ENCODE measurements at places on chromosomes 6 and 20. TPM values are rescaled to one million over a fixed set of nuclear protein-coding genes. Genes with fewer than 3 reads are reported as not detected.

GRCh38 chr6:24599179-24599578 lies 46.8 kb downstream of the KIAA0319 start:
- no peak for DNase-seq

GRCh38 chr6:145036236-145036635 lies 699.1 kb downstream of the EPM2A start:
- no peak for DNase-seq

- DNase-seq: no peak
These were observed 236.7 kb downstream of the SOD2 start for GRCh38 chr6:159456349-159456748.

GRCh38 chr6:47358440-47359225 lies 48.9 kb upstream of the TNFRSF21 start:
- DNase-seq: no peak

DNA sequence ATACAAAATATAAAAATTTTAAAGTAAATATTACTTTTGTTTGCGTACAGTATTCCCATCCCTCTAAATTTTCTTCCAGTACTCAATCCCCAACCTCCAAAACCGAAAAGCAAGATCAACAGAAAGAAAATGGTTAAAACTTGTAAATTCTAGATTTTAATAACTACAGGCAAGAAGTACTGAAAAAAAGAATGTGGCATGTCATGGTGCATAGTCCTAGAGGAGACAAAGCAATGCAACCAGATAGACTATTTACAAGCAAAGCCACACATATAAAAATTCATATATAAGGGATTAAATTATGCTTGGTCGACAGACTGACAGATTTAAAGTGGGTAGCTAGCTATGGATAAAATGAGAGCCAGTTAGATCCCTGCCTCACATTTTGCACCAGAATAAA lies 56.5 kb upstream of the HFE start:
- DNase-seq: no peak

DNA sequence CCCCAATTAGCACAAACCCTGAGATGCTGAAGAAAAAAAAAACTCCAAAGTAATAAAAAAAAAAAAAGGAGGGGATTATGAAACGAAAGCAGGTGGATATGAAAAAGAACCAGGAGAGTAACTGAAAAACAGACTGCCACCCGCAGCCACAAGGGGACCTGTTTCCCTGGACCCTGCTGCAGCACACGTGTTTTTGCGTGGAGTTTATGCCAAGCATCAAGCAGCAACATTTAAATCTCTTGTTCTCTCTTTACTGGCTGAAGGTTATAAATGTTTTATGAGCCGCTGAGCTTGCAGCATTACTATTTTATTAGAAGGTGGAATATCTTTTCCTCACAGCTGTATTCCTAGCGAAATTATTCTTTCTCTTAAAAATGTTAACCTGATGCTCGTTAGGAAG lies 131.6 kb upstream of the OLIG3 start:
- DNase-seq: no peak

GRCh38 chr20:25398376-25399036 lies 7.9 kb upstream of the ABHD12 start:
- no peak for DNase-seq

DNA sequence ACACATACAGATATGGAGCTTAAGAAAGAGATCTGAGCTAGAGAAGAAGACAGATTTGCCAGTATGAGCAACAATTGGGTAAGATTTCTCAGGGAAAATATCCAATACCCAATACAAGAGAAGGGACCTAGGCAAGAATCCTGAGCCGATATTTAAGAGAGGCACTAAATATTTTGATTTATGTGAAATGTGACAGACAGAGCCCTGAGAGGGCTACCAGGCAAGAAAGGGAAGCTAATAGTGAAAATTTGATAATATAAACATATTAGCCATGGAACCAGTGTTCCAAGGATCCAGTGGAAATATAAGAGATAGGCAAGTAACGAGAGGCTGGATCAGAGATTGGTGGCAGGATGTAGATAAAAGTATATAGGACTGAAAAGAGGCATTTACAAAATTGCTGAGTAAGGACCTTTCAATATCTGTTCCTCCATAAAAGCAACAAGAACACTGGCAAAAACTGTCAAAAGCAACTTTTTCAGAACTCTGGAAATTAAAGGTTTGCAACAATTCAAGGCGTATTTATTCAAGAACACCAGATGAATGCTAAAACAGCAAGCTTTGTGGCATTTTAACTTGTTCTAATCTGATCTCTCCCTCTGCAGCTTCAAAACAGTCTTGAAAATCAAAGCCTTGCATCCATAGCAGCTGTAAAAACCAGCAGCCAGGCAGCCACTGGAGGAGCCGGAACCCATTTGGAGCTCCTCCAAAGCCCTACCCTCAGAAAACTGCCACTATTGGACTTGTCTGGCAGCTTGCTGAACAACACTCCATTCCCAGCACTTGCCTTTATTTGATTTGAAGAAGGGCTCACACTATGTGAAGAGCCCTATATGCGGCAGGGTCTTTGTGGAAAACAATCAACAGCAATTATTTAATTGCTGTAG lies 58.8 kb downstream of the REV3L start:
- DNase-seq: no peak

DNA sequence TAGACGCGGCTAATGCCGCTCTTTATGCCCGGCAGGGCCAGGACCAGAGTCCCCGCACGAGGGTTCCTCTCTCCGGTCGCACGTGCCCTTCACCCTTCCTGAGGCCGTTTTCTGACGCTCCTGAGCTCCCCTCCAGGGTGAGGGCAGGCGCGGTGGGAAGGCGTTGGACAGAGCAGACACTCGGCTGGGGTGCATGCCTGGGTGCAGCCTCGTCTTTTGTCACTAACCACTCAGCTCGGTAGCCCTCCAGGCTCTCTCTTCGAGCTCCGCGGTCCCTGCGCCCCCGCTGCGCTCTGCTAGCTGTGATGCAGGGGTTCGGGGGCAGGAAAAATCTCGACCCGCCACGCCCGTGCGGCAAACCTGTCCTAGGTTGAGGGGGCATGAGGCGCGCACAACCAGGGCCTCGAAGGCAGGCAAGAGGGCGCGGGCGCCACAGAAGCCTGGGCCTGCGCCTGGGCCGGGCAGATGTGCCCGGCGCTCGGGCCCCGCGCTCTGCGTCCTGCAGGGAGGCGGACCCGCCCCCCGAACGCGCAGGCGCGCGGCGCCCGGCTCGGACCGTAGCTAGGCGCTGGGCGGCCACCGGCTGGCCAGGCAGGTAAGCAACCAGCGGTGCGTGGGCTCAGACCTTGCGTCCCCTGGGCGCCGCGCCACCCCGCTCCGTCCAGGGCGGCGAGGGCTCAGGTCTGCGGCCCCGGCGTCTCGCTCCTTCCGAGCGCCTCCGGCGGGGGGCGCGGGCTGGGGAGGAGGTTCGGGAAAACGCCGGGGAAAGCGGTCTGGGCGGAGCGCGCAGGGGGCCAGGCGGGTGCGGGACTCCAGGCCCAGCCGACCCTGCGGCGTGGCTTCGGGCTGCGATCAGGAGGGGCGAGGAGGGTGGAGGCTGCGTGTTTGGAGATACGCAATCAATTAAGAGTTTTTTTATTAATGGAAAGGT lies at the start of gene L3MBTL1:
L3MBTL1 (plus strand) TSS at position 548 of the 931 bp plus-strand sequence. CDS start 5,807 bp downstream, outside the sequence.
- peak; percentile 72 for DNase-seq

- no peak for DNase-seq
These were observed 234.2 kb upstream of the OPRM1 start for GRCh38 chr6:153804755-153805330.

DNA sequence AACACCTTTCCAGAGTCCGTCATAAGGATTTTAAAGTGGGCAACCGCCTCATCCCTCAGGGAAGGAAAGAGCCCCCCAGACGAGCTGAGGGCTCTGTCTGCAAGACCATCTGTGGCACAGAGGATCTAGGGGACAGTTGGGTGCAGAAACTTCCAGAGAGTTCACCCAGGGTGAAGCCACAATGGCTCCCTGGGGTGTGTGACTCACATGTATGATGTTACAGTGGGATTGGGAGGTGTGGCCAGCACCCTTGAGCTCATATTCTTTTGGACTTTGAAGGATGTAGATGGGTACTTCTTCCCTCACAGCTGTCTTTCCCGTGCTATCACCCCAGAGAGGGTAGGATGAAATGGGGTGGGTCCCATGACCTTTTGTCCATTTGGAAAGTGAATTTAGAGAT lies 95.5 kb downstream of the NCR2 start:
- DNase-seq: no peak

DNA sequence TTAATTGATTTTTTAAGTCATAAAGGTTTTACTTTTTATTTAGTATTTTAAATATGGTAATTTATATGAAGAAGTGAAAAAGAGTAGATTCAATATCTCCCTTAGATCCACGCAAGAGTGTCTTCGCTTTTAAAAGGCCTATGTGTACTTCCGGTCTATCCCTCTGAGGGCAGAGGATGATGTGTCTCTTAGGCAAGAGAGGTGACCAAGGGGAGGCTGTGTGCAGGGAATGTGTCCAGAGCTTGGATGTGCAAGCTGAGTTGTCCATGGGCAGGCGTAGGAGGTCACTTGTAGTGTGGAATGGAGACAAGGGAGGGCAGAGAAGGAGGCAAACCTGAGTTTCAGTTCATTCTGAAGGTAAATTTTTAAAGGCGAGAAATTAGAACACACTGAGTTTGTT lies 113.9 kb downstream of the CRYBG1 start:
- DNase-seq: no peak

- DNase-seq: no peak
These were observed 135.8 kb upstream of the HMGCLL1 start for GRCh38 chr6:55714831-55715230.

DNA sequence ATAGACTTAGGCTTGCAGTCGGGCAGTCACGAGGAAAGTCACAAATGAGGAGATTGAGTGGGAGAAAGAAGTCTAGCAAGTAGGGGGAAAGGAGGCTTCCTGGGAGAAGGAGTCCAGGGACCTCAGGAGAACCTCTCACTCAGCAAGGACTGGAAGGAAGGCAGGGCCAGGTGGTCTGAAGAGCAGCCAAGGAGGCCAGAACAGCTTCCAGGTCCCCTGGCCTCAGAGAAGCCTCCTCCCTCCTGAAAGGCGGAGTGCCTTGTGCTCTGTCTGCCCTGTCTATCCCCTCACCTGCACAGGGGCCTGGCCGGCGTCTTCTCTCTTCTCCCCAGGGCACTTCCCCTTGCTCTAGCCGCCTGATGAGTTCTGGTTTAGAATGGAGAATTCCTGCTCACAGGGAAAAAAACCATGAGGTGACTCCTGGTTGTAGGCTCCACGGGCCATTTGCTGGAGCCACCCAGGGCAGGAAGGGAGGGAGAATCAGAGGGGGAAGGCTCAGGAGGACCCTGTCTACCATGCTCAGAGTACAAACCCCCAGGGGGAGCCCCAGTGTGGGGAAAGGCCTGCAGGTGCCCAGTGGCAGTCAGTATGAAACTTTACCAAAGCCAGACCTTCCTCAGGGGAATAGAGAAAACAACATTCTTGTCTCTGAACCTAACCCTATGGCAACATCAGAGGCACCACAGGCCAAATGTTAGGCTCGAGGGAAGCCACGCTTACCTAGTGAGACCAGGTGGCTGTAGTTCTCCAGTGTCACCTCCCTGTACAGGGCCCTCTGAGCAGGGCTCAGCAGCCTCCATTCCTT lies 11.2 kb downstream of the ZNF337 start:
- peak; percentile 30 for DNase-seq

- no peak for DNase-seq
These were observed 223.3 kb upstream of the HEY2 start for GRCh38 chr6:125526007-125526720.

DNA sequence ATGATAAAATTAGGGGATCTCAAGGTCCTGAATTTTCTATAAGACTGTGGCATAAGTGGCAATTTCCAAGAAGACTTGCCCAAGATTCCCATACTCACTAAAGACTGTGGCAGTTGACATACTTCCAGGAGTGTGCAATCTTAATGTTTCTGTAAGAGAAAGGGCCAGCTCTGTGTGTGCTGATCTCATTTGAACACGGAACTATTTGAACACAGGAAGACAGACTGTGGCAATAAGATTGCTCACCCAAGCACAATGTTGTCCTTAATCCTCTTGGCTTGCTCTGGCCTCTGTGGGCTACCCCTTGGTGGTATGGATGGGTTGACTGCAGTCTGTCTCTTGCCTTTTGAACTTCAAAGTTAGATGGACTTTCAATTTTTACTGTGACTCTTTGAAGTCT lies 151.4 kb downstream of the PHF3 start:
- DNase-seq: no peak

- DNase-seq: peak; percentile 61
These were observed 646 bp downstream of the RPS6KA2 start for GRCh38 chr6:166626177-166627032.

GRCh38 chr6:40606981-40607380 lies 19.8 kb upstream of the LRFN2 start:
- DNase-seq: no peak

- no peak for DNase-seq
These were observed 27.1 kb upstream of the PPP1R14C start for GRCh38 chr6:150115769-150116168.

- no peak for DNase-seq
These were observed 31.8 kb downstream of the PSMB9 start for GRCh38 chr6:32885698-32886286.

GRCh38 chr20:53270792-53271375 lies 298.7 kb downstream of the TSHZ2 start:
- no peak for DNase-seq

C20orf144 gene
- 0.21 TPM for total RNA-seq

C4B gene
- total RNA-seq: 5.0 TPM

ECT2L gene
- not detected for total RNA-seq

SLC13A3 gene
- total RNA-seq: 13.5 TPM

RSPH9 gene
- total RNA-seq: 0.35 TPM

CTAGE9 gene
- total RNA-seq: not detected

TBXT gene
- total RNA-seq: 0.15 TPM

SERPINB6 gene
- total RNA-seq: 28.0 TPM

STMND1 gene
- total RNA-seq: not detected

NEURL2 gene
- total RNA-seq: 6.1 TPM

KIFC1 gene
- 83.7 TPM for total RNA-seq

MMP24OS gene
- 44.0 TPM for total RNA-seq

HSD17B8 gene
- 7.3 TPM for total RNA-seq

Data from WTC11 (cell line).